ENCODE measurements at places on chromosomes 2 and 18. TPM values are rescaled to one million over a fixed set of nuclear protein-coding genes. Genes with fewer than 3 reads are reported as not detected.

The PMAIP1 gene
- 5.8 TPM for total RNA-seq

The STAT4 gene
- total RNA-seq, result 114 TPM

The MARS2 gene
- total RNA-seq, result 15.4 TPM

DNA sequence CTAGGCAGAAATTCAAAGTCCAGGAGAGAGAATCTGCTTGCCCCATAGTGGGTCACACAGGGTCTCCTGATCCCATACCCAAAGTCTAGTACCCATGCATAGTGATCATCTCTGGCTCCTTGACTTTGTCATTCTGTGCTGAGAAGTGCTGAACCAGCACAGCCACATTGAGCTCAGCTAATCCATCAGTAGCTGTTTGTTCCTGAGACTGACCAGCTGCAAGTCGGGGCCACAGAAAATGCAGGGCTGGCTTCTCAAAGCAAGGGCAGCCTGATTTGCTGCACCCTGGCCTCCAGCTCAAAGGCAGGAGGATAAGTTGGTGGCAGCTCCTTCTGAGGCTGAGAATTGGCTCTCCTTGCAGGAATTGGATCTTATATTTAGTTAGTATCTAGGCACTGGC is 72.2 kb downstream of the LYPD1 start:
- no peaks in the 10 kb centered on the region for H3K36me3 ChIP-seq
- H3K27me3 ChIP-seq, result no peaks in the 10 kb centered on the region
- DNase-seq, result no peak
- H3K4me1 ChIP-seq, result no peaks in the 10 kb centered on the region

DNA sequence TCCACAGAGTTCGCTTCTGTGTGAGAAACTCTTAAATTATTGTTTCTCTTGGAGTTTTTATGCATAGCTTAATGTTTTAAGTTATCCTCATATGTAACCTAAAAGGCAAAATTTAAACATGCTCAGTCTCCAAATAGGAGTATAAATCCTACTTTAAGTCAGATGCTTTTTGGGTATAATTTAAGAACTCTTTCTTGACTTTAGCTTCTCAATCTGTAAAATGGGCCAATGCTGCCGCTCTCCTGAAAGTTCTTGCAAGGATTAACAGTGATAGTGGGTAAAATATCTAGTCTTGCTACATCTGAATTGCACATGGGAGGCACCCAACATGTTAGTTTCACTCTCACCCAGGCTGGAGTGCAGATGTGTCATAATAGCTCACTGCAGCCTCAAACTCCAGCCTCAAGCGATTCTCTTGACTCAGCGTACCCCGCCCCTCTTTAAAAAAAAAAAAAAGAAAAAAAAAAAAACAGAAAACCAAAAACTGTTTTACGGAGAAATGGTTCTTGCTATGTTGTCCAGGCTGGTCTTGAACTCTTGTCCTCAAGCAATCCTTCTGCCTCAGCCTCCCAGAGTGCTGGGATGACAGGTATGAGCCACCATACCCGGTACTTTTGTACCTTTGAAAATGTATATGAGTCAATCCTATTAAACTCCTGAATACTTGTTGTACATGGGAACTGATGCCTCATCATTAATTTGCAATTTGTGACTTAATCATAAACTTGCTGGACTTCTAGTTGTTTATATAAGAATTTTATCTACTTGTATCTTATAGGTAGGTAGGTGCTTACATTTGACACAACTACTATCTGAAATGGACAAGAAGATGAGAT is 1.8 kb downstream of the FBXO48 start:
- no peaks in the 10 kb centered on the region for H3K27me3 ChIP-seq
- no peak for DNase-seq
- peak overlapping the region; percentile 99 for H3K4me3 ChIP-seq

- no peak for DNase-seq
- H3K4me1 ChIP-seq, result no peaks in the 10 kb centered on the region
- H3K4me3 ChIP-seq, result no peak overlapping the region
These were observed 38.0 kb downstream of the LINC00305 start for GRCh38 chr18:64110692-64111480.

DNA sequence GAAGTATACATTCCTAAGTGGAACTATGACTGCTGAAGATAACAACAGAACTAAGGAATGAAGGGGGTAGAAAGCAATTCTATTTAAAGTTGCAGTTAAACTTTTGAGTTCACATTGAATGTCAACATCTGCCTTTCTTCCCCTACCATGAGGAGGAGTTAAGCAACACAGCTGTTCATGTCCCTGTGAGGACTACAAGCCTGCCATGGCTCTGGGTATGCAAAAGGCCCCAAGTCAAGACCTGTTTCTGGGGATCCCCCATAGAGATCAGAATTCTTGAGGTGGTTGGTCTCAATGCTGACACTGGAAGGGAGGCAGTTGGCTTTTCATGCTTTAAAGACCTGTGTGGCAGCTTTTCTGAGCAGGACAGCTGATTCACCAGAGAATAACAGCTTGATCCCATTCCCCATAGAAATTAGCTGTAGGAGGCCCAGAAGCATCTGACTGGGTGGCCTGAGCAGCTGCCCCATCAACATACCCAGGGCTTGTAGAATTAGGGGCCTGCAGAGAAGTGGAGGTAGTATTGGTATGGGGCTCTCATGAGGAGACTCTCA is 131.0 kb downstream of the SETBP1 start:
- no peaks in the 10 kb centered on the region for H3K36me3 ChIP-seq
- no peak for DNase-seq
- H3K27me3 ChIP-seq, result no peaks in the 10 kb centered on the region
- no peaks in the 10 kb centered on the region for H3K4me1 ChIP-seq
- H3K27ac ChIP-seq, result no peak overlapping the region

DNA sequence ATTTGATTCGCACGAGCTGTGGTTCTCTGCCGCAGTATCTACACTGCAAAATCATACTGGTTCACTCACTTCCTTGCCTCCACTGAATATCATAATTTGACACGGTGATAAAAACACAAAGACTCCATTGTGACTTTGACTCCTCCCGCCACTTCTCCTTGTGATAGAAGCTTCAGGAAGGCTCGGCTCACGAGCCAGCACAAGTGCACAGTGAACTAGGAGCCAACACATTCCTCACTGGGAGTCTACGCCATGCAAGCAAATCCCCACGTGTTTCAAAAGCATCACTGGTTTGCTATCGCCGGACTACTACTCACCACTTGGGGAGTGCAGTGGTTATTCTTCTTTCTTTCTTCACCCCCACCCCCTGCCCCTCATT is 293.3 kb upstream of the PARD3B start:
- H3K27me3 ChIP-seq, result no peaks in the 10 kb centered on the region
- H3K4me3 ChIP-seq, result no peak overlapping the region
- H3K27ac ChIP-seq, result no peak overlapping the region
- H3K4me1 ChIP-seq, result no peaks in the 10 kb centered on the region
- no peaks in the 10 kb centered on the region for H3K36me3 ChIP-seq

Measured in naive thymus-derived CD4-positive, alpha-beta T cell (primary cell).